ENCODE measurements at places on chromosomes 11 and 22.

GRCh38 chr22:42937164-42937843, 77.6 kb downstream of the PACSIN2 start:
- peak; percentile 51 for DNase-seq

DNA sequence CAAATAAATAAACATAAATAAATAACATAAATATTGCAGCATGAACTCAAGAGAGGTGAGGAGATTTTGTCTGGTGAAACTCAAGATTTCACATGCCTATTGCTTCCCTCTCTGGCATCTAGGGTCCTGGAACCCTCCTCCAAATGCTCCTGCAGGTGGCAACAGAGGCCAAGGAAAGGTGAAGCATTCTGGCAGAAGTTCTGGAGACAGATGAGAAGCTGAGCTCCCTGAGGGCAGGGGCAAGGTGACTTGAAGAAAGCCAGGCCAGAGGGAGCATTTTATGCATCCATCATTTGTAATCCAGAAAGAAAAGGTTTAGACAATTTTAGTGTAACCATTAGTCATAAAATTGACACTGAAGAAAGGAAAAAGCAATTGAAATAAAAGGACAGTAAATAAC, 64.9 kb downstream of the ENDOD1 start:
- no peak for DNase-seq

GRCh38 chr11:37657645-37658044, 1059.6 kb upstream of the RAG2 start:
- DNase-seq = no peak

GRCh38 chr11:128555606-128556005, 31.8 kb downstream of the ETS1 start:
- DNase-seq = no peak

GRCh38 chr22:37419969-37420685, 7.2 kb downstream of the ELFN2 start:
- DNase-seq = no peak

DNA sequence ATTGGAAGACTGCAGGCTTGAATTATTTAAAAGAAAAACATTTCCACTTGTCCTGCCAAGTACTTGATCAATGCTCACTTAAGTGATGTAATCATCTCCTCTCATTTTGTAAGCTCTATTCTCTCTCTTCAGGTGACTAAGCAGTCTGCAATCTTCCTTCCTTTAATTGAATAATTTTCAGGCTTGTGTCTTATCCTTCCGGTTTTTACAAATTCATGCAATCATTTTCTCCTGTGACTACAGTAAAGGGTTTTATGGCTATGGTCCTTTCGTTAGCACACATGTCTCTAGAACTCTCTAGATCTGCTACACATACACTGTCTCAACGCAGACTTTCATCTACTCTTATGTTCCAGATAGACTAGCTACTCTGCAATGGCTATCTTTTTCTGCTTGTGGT, 12.6 kb upstream of the UPB1 start:
- DNase-seq = peak; percentile 79

DNA sequence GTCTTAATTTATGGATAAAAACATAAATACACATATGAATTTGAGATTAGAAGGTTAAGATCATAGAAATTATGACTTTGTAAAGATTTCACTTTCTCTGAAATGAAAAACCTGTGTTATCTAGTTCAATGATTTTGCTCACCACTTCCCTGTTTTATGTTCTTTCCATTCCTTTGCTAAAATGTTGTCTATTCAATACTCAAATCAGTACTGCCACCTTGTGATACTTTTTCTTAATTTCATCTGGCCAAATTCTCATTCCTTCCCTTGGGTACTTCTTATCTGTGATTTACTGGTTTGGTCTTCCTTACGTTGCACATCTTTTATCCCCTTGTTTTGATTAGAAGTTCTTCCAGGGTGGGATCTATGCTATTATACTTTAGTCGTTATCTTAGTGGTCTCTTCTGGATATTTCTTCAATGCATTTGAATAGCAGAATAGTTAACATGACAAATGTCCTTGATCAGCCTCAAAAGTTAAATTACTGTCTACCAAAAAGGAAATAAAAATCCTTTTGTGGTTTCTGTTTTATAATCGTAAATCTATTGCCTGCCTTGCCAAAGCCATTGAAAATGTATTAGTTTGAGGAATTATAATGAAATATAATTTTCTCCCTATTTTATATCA, 197.0 kb downstream of the PGR start:
- DNase-seq = no peak

DNA sequence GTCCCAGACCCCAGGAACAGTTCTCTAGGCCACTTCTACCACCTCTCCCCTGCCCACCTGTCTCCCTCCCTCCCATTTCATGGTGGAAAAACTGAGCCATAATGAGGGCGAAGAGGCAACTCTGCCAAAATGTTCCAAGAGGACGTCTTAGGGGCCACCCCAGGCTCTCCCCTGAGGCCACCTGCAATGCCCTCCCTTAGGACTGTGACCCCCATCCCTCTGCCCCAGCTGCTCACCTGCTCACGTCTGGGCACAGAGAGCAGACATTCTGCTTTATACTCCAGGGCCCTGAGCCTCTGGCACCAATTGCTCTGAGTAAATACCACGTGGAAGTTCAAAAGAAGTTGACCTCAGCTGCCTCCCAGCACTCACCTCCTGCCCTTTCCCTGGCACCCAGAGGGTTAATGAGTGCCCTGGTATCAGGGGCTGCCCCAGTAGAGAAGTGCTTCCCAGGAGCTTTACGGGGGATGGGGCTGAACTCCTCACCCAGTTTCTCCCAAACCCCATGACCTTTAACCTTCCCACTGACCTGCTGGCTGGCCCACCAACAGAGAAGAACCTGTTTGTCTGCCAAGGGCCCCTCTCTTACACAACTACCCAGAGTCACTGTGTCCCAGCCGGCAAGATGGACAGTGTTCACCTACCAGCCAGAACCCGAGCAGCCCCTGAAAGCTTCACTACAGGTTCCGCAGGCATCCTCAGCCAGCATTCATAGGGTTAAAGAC, 627 bp upstream of the APOA5 start:
- no peak for DNase-seq

DNA sequence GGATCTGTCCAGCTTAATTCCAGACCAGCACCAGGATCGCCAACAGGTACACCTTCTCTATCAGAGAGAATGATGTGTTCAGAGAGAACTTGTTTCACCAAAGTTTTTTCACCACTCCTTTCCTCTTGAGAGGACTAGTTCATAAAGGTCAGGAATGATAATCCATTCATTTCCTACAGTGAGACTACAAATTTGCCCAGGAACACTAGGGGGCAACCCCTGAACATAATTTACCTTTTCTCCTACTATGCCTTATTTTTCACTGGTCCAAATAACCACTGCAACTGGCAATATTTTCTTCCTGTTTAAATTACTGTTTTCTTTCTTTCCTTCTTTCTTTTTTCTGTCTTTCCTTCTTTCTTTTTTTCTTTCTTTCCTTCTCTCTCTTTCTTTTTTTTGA, 22.5 kb downstream of the CAVIN3 start:
- no peak for DNase-seq

DNA sequence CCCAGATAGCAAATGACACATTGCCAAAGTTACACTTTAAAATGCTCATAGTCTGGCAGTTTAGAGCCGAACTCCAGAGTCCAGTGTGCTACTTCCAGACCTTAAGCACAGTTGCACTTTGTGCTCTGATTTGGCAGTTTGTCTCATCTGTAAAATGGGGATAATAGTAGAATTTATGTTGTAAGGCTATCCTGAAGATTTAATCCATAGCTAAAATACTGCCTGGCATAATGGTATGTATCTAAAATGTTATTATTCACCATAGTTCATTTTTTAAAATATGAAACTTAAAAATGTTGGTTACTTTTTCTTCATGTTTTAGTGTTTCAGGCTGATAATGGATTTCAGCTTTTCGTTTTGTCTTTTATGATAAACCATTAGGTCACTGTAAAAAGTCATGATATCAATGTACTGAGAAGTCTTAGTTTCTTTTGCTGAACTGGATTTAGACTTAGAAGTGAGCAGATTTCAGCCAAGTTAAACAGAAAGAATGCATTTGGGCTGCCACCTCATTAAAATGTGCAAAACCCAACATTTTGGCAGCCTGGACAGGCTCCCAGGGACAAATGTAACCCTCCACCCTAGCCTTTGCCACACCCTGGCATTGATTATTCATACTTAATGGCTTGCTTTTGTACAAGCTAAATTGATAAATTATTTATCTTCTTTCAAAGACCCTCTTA, 933 bp downstream of the OLFML1 start:
- DNase-seq = no peak

DNA sequence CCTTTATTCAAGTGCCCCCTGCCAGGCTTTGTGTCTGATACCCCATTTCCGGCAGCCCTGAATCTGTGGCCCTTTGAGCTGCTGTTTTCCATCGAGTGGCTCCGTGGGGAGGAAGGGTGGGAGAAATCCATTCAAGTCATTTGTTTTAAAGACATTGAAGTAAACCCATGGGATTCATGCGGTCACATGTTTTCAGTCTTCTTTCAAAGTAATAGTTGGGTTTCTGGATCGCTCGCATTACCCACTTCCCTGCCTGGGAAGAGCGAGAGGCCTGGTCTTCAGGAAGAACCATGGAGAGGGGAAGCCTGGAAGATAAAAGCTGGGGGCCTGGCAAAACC, 14.4 kb downstream of the DAGLA start:
- no peak for DNase-seq

- no peak for DNase-seq
These were observed 3.5 kb downstream of the KRTAP5-10 start for GRCh38 chr11:71568704-71569349.

GRCh38 chr22:25166266-25167040, 33.2 kb upstream of the CRYBB3 start:
- DNase-seq = no peak

- DNase-seq = no peak
These were observed 98.3 kb downstream of the ELP4 start for GRCh38 chr11:31607914-31608313.

DNA sequence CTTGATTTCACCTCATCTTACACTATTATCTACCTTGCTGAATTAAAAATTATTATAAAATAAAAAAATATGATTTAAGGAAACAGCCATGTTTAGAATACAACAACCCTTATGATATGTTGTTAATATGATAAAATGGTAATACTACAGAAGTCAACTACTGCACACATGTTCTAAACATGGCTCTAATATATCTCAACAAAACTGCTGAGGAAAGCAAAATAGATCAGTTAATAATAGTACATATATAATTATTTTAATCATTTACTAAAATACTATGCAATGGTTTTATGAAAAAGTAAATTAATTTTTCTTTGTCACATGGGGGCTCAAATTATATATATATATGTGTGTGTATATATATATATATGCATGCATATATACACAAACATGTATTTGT, 57.7 kb downstream of the EIF3M start:
- DNase-seq = no peak

GRCh38 chr11:126640186-126640585, 284.7 kb downstream of the ST3GAL4 start:
- no peak for DNase-seq

DNA sequence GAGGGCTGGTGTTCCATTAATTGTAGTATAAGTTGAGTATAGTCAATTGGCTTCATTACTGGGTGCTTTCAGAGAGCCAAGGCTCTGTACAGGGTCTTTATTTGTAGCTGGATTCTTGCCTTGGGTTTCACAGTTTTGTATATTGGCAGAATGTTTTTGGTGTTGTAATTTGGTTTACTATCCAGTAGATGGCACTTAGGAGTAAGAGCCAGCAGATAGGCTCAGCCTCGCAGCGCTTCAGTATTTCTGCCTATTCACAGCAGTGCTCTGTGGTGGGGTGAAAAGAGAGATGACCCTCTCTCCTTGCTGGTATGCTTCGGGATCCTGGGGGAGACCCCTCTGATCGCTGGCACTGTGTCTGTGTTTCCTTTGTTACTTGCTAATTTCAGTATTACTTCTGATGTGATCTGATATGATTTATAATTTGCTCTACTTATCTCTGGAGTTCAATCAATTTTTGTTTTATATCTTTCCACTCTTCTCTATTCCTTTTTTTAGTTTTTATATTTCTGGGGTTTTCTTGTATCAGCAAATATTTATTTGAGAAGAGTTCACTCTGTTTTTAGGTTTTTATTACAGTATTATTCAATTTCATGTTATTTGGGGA, 52.2 kb downstream of the ANO5 start:
- DNase-seq = peak; percentile 2

GRCh38 chr22:42844756-42845155, 12.3 kb downstream of the ARFGAP3 start:
- DNase-seq = no peak

GRCh38 chr11:1696608-1697570, at the start of gene KRTAP5-6:
KRTAP5-6 (plus strand) TSS chr11:1697195; CDS start chr11:1697246, 51 bp downstream.
- DNase-seq = no peak

DNA sequence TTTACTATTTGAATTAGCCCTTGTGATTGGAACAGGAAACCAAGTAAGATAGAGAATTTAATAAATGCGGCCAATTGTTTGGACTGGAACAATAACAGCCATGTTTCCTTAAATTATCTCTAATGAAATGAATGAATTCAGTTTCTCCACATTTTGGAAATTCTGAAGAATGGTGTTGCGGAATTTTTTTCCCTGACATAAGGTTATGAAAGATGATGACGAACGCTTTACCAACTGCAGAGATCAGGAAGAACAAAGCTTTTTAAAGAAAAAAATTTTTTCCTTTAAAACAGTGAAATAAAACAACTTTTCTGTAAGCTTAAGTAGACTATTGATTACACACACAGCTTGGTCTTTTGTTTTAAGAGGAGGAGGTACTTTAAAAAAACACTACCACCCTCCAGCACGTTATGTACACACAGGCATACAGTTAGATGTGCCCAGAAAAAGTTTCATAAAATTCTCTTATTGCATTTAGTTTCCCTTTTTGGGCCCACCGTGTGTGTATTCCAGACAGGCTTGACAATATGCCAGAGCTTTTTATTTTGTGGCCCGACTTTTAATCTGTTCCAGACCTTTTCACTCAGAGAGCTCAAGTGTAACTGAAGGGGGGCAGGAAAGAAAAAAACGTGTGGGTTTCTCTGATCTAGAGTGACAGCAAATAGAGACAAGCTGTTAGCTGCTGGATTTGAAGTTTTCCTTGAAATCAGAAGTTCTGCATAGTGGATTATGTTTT, 77.3 kb downstream of the YAP1 start:
- DNase-seq = no peak

DNA sequence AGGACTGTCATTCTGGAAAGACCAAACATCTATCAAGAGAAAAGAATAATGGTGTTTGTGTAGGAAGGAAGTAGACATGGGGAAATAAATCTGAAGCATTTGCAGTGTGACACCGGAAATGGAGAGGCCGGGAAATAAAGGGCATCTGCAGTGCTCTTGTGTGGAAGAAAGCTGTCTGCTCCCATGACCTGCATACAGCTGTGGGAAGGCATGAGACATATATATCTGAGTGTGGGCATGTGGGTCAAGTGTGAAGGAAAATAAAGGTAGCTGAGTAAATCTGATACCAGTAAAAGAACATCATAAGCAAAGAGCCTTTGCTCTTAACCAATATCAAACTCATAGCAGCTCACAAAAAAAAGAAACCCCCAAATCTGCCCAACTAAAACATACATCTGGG, 72.1 kb upstream of the OR5AK2 start:
- DNase-seq = no peak

DNA sequence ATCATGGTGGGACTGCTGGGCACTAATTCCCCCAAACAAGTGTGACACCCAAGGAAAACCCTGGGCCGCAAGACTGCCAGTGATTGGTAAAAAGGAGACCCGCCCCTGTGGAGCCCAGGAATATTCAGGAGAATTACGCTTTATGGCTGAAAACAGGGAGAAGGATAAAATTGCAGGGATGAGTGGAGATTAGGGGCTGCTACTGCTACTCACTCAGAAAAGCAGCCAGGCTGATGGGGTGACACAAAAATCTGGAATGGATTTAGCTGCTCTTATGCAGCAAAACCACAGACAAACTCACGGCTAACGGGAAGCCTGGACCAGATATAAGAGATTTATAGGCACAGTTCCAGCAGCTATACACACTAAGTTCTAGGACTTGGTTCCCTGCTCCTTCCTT, 4.4 kb upstream of the FBXO3 start:
- DNase-seq = peak; percentile 51
